Omental fat pad (tissue), 4 donors: ENCODE measurements at places on chromosomes 3 and 15. TPM values are rescaled to one million over a fixed set of nuclear protein-coding genes. Genes with fewer than 3 reads are reported as not detected.

- no peak for DNase-seq
Measured at GRCh38 chr3:103218793-103219192, 784.0 kb downstream of the ZPLD1 start.

DNA sequence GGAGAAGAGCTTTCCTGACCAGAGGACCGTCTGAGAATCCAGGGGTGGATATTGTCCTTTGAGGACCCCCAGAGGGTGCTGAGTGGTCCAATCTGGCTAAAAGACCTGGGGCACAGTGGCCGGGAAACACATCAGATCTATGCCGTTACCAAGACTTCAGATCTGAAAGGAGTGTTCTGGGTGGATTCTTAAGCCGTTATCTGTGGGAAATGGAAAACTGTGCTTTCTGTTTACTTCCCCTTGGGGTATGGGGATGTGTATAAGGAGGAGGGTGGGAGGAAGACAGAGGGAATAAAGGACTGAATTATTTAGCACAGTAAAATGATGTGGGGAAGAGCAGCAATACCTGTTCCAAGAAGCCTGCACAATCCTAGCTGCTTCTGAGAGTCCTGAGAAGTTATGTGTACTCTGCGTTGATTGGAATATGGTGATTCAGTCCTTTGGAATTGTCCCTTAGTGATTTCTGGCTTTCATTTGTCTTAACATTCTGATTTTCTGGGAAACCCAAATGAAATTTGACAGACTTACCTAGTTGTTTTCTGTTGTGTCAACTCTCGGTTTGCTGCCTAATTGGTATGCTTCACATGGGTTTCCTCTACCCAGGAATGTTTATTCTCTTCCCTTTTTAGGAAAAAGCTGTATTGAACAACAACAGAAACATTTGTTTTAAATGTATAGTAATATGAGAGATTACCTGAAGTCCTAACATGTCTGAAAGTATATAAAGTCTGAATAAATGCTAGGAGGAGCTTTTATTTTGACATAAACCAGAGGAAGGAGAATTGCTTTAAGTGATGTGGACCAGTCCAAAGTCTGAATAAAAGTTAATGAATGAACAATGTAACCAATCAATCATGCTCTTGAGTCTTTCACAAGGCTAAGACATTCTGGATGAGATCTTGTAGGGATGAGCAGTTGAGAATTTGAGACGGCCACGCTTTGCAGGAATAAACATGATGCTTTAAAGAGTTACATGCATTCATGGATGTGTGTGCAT, 427.1 kb upstream of the C2CD4B start:
- DNase-seq = no peak

MEIS2 gene
- 40.2 TPM for total RNA-seq

DNA sequence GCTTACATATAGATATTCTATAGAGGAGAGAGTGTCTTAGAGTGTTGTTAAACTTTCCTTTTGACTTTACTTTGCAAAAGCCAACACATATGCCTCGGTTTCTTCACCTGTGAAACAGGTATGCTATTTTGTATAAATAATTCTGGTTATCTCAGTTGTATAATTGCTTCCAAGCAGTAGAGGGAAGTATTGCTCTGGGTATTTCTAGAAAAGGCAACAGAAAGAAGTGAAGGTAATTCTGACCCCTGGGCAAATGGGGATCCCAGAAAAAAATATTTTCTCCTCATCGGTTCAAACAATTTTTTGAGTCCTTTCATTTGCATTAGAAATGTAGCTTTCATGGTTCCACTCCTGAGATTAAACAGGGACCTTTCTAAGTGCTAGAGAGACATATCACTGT, 216.5 kb upstream of the SEMA6D start:
- no peak for DNase-seq

DNA sequence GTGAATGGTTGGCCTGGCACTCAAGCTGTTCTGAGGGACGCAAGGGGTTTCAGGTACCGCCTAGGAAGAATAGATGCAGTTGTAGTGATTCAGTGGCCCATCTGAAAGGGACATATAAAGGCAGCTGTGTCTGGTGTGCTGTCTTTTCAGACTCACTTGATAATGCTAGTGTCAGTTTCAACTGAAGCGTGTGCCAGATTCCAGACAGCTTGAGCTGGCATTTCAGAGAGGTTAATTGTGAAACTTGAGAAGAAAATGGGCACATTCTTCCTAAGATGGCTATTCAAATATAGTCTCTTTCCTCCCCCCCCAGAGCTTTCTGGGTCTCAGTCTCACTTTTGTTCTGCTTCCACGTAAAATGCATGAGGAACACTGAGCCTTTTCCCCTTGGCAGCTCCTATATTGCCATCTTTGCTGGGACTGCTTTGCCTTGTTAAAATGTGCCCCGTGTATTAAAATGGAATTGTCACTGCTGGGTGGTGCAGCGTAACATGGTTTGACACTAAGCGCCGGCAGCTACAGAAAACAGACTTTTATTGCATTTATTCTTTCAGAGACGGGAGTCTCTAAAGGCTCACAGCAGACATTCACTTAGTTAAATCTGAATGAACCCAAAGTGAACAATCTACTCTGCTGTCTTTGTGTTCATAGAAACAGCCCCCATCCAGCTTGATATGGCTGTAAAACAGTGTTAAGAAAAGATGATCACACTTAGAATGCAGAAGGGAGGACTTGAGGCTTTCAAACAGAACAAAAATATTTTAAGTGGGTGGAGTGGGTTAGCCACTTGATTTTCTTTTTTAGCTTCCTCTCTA, 478.7 kb downstream of the RBMS3 start:
- no peak for DNase-seq

GRCh38 chr15:58490888-58491473, 59.2 kb downstream of the LIPC start:
- no peak for DNase-seq

KBTBD12 gene
- total RNA-seq = 0.63 TPM

GRCh38 chr3:65489253-65489652, 549.5 kb downstream of the MAGI1 start:
- DNase-seq = no peak

- no peak for DNase-seq
Measured at GRCh38 chr3:188270423-188270972, 116.5 kb downstream of the LPP start.

DNA sequence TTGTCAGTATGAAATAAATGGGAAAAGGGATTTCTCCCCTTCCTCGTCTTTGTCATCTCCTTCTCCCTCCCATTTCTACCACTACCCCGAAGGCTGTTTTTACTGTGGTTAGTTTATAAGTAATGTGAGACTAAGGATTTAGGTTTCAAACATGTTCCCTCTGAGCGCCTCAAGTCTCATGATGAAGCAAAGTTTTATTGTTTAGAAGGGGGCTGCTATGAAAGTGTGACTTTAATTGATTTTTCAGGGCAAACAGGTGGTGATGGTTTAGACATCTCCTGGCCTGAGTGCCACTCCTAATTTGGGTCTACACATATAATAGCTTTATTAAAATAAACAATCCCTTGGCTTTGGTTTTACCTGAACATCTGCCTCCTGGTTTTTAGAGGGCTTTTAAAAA, 185.5 kb downstream of the MCTP2 start:
- no peak for DNase-seq
